T-helper 17 cell (primary cell): ENCODE measurements at places on chromosomes 7 and 10.
A peak's percentile ranks its signal among the peaks of the same experiment; 100 is the strongest.

GRCh38 chr7:101865455-101865854, 48.0 kb downstream of the CUX1 start:
- H3K4me1 ChIP-seq = peaks cover 28% of the 10 kb centered on the region
- H3K27ac ChIP-seq = no peak overlapping the region
- DNase-seq = no peak
- H3K27me3 ChIP-seq = no peaks in the 10 kb centered on the region
- no peaks in the 10 kb centered on the region for H3K36me3 ChIP-seq
- no peak overlapping the region for H3K4me3 ChIP-seq

DNA sequence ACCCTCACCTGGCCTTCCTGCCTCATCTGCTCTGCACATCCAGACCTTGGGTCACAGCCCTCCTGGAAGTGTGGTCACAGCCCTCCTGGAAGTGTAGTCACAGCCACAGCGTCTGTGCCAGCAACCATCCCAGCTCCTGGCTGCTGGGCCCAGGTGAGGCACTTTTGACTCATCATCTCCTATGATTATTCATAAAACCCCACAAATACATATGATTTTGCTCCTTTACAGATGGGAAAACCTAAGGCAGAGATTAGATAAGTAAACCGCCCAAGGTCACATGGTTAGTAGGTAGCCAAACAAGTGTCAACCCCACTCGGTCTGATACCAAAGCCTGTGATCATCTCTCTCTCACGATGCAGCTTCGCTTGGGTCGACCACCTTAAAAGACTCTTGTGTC, 94.3 kb downstream of the PRLHR start:
- peaks cover 33% of the 10 kb centered on the region for H3K27me3 ChIP-seq
- no peaks in the 10 kb centered on the region for H3K36me3 ChIP-seq
- peaks cover 7% of the 10 kb centered on the region for H3K4me1 ChIP-seq
- DNase-seq = no peak
- H3K27ac ChIP-seq = no peak overlapping the region

GRCh38 chr10:22324893-22325271, 4.0 kb downstream of the BMI1 start:
- peak overlapping the region; percentile 90 for H3K27ac ChIP-seq
- peak overlapping the region; percentile 91 for H3K4me3 ChIP-seq
- no peak for DNase-seq

- no peak overlapping the region for H3K4me3 ChIP-seq
- H3K36me3 ChIP-seq = no peaks in the 10 kb centered on the region
- H3K27ac ChIP-seq = no peak overlapping the region
- H3K27me3 ChIP-seq = no peaks in the 10 kb centered on the region
These were observed 378.5 kb upstream of the SEMA3C start for GRCh38 chr7:81297317-81297716.

- H3K27ac ChIP-seq = no peak overlapping the region
- DNase-seq = no peak
- H3K4me1 ChIP-seq = peaks cover 8% of the 10 kb centered on the region
- H3K27me3 ChIP-seq = peaks cover 1% of the 10 kb centered on the region
- no peak overlapping the region for H3K4me3 ChIP-seq
- no peaks in the 10 kb centered on the region for H3K36me3 ChIP-seq
These were observed 32.4 kb downstream of the CTNNA3 start for GRCh38 chr10:67663449-67664087.

GRCh38 chr10:58189269-58189668, 78.4 kb downstream of the IPMK start:
- no peak for DNase-seq
- H3K27me3 ChIP-seq = peaks cover 2% of the 10 kb centered on the region
- H3K36me3 ChIP-seq = no peaks in the 10 kb centered on the region
- no peak overlapping the region for H3K27ac ChIP-seq
- peaks cover 4% of the 10 kb centered on the region for H3K4me1 ChIP-seq
- H3K4me3 ChIP-seq = no peak overlapping the region

- H3K36me3 ChIP-seq = no peaks in the 10 kb centered on the region
- no peak for DNase-seq
- no peaks in the 10 kb centered on the region for H3K4me1 ChIP-seq
- H3K27ac ChIP-seq = no peak overlapping the region
These were observed 566.7 kb upstream of the NRP1 start for GRCh38 chr10:33901166-33901565.

DNA sequence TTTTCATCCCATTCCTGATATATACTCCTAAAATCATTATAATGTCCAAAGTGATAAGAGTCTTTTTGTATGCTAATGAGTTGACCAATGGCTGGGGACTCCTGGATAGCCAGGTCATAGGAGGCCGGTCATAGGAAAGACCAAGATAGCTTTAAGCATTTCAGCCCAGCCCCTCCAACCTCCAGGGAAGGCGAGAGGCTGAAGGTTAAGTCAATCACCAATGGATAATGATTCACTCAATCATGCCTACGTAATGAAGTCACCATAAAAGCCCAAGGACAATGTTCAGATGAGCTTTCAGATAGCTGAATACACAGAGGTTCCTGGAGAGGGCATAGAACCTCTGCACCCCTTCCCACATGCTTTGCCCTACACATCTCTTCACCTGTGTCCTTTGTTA, 75.7 kb downstream of the VWDE start:
- H3K27me3 ChIP-seq = no peaks in the 10 kb centered on the region
- no peak overlapping the region for H3K27ac ChIP-seq
- DNase-seq = no peak
- peaks cover 2% of the 10 kb centered on the region for H3K4me1 ChIP-seq
- peaks cover 2% of the 10 kb centered on the region for H3K36me3 ChIP-seq

GRCh38 chr7:82677493-82677892, 233.9 kb upstream of the CACNA2D1 start:
- no peak overlapping the region for H3K27ac ChIP-seq
- no peaks in the 10 kb centered on the region for H3K36me3 ChIP-seq
- H3K27me3 ChIP-seq = no peaks in the 10 kb centered on the region
- peaks cover 2% of the 10 kb centered on the region for H3K4me1 ChIP-seq
- H3K4me3 ChIP-seq = no peak overlapping the region

- H3K36me3 ChIP-seq = peaks cover 6% of the 10 kb centered on the region
- H3K4me1 ChIP-seq = peaks cover 5% of the 10 kb centered on the region
- no peaks in the 10 kb centered on the region for H3K27me3 ChIP-seq
These were observed 25.8 kb downstream of the PSAP start for GRCh38 chr10:71825217-71825616.

DNA sequence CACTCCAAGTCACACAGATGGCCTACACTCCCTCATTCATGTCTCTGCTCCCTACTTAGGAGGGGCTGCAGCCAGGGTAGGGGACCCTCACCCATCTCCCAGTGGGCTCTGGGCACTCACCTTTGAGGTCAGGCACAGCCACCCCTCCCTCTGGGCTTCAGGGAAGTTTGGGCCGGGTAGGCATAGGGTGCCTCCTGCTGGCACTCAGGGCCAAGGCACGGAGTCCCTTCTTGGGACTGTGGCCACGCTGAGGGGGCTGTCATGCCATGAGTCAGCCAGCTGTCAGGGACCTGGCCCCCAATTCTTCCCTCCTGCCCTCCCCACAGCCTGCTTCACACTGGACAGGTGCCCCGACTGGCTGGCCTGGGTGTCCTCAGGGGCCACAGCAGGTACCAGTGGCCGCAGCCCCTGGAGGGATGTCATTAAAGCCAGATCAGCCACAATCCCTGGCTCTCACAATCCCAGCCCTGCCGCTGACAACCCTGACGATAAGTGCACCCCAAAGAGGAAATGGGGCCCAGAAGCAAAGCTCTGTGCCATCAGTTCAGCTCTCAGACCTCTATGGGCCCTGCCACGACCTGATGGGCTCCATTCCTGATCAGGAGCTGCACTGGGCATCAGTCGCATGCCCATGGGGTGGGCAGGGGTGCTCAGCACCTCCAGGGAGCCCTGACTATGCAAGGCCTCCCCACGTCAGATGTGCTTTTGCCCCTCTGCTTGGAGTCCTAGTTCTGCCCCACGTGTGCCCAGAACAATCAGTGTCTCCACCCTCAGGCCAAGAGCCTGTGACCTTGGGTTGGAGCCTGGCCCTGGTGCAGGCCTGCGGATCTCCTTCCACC, 34.1 kb upstream of the RET start:
- no peak overlapping the region for H3K4me3 ChIP-seq
- peaks cover 25% of the 10 kb centered on the region for H3K27me3 ChIP-seq
- H3K36me3 ChIP-seq = no peaks in the 10 kb centered on the region
- H3K27ac ChIP-seq = no peak overlapping the region

GRCh38 chr10:48758411-48758810, 73.7 kb downstream of the WDFY4 start:
- H3K36me3 ChIP-seq = no peaks in the 10 kb centered on the region
- H3K27ac ChIP-seq = no peak overlapping the region
- no peaks in the 10 kb centered on the region for H3K4me1 ChIP-seq
- H3K27me3 ChIP-seq = peaks cover 37% of the 10 kb centered on the region
- no peak for DNase-seq
- H3K4me3 ChIP-seq = no peak overlapping the region

GRCh38 chr7:136533732-136534131, 334.7 kb upstream of the CHRM2 start:
- no peak overlapping the region for H3K4me3 ChIP-seq
- no peaks in the 10 kb centered on the region for H3K27me3 ChIP-seq
- no peak overlapping the region for H3K27ac ChIP-seq
- DNase-seq = no peak

DNA sequence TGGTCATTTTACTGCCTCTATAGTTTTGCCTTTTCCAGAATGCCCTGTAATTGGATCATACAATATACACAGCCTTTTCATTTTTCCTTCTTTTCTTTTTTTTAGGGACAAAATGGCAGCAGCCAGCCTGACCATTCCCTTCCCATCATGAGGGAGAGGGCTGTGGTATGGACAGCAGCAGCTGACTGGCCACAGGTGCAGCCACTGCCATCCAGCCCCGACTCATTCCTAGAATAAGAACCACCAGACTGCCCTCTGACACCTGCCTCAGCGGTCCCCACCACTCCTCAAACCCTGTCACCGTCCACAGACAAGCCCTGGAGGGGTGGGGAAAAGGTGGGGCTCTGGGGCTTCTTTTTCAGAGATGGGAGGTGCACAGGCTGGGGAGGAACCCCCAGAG, 92.8 kb downstream of the EPDR1 start:
- H3K4me3 ChIP-seq = no peak overlapping the region
- no peak overlapping the region for H3K27ac ChIP-seq

DNA sequence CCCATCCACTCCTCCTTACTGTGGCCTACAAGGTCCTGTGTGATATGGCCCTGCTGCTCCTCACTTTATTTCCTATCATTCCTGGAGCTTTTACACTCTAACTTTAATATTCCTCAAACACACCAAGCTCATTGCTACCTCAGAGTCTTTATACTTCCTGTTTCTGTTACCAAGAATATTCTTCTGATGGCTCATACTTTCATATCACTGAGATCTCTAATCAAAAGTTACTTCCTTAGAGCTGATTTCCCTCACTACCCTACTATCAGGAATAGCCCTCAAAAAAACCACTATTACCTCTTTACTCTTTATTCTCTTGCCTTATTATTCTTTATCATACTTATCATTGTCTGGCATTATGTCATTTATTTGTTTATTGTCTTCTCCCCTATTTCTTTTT, 5.8 kb upstream of the PPP3CB start:
- H3K27ac ChIP-seq = peak overlapping the region; percentile 83
- H3K4me3 ChIP-seq = peak overlapping the region; percentile 46
- peaks cover 31% of the 10 kb centered on the region for H3K4me1 ChIP-seq
- no peaks in the 10 kb centered on the region for H3K27me3 ChIP-seq

DNA sequence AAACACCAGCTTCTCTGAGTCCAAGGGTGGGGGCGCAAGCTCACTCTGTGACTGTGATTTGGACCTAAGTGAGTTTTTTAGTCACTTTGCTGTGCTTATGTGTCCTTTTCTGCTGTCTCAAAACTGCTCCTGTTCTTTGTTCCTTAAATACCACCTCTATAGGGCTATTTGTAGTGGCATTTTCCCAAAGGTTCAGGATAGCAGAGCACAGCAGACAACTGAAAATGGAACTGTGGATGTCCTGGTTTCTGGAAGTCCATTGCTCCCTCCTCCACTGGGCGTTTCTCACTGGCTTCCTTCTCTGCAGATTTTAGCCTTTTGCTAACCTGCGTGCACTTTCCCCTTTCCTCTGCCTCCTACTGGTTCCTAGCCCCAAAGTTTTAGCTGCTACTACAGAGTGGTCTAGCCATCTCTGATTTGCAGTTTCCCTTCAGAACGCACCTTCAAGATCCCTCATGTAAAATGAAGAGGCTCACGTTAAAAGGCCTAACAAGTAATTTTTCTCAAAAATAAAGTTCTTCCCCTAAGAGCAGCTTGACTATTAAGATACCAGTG, 25.6 kb downstream of the BLVRA start:
- no peaks in the 10 kb centered on the region for H3K27me3 ChIP-seq
- H3K4me3 ChIP-seq = peak overlapping the region; percentile 45
- peak overlapping the region; percentile 68 for H3K27ac ChIP-seq
- no peak for DNase-seq
- H3K36me3 ChIP-seq = peaks cover 14% of the 10 kb centered on the region
- H3K4me1 ChIP-seq = peaks cover 29% of the 10 kb centered on the region

- H3K27ac ChIP-seq = no peak overlapping the region
- H3K4me3 ChIP-seq = no peak overlapping the region
- peaks cover 37% of the 10 kb centered on the region for H3K27me3 ChIP-seq
- DNase-seq = no peak
- peaks cover 6% of the 10 kb centered on the region for H3K4me1 ChIP-seq
These were observed 190.8 kb upstream of the PRKCQ start for GRCh38 chr10:6770846-6771245.

DNA sequence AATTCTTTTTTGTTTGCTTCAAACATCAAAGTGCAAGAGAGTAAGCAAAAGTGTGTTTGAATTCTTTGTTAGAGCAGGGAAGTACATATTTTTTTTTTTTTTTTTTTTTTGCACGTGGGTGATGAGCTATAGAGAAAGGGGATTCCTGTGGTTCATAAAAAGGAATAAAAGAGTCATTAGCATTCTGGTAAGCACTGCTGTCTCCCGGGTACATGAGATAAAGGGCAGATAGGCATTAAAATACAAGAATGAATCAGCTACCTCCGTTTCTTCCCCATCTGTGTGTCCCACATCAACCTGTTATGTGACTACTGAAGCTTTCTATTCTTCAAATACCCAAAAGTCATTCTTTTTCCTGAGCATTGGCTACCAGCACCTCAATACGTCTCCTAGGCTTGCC, 102.4 kb upstream of the SEMA3D start:
- no peak overlapping the region for H3K27ac ChIP-seq
- H3K27me3 ChIP-seq = no peaks in the 10 kb centered on the region
- no peaks in the 10 kb centered on the region for H3K36me3 ChIP-seq
- DNase-seq = no peak

DNA sequence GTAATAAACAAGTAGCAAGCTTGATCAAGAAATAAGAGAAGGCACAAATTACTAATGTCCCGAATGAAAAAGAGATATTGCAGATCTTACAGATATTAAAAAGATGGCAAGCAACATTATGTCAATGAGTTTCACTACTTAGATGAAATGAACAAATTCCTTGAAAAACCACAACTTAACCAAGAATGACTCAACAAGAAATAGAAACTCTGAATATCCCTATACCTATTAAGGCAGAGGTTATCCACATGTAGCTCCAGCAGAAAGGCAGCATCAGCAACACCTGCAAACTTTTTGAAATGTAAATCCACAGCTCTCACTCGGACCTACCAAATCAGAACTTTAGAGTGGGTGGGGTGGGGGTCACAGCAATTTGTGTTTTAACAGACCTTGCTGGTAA, 33.6 kb downstream of the PDE1C start:
- H3K27me3 ChIP-seq = no peaks in the 10 kb centered on the region
- no peak for DNase-seq
- H3K4me1 ChIP-seq = no peaks in the 10 kb centered on the region
- no peaks in the 10 kb centered on the region for H3K36me3 ChIP-seq
- H3K4me3 ChIP-seq = no peak overlapping the region
